ENCODE measurements at places on chromosomes 5 and 9.

- peak; percentile 97 for DNase-seq
Measured at GRCh38 chr9:136051837-136052471, 43.1 kb downstream of the NACC2 start.

DNA sequence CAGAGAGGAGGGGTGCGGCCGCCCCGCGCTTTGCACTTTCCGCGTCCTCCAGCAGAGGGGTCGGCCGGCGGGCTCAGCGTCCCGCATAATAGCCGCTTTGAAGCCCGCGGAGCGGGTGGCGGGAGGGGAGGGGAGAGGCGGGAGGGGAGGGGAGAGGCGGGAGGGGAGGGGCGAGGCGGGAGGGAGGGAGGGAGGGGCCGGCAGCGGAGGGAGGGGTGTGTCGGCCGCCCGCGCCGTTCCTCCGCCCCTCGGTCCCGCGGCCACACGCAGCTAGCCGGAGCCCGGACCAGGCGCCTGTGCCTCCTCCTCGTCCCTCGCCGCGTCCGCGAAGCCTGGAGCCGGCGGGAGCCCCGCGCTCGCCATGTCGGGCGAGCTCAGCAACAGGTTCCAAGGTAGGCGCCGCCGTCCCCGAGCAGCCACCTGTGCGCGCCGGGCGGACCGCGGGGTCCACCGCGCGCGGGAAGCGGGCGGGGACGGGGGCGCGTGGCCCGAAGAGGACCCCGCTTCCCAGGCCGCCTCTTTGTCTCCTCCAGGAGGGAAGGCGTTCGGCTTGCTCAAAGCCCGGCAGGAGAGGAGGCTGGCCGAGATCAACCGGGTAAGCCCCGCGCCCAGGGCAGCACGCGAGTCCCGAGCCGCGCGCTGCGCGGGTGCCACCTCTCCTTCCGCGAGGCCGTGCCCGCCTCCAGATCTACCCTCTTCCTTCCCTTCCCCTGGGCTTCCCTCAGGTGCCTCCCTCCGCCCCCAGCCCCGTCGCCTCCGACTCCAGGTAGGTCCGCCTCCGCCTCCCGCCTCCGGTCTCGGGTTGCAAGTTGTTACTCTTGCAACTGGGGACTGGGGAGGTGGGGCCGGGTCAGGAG lies at the start of gene AIF1L:
TSS of gene AIF1L (plus strand) at position 263 of the 857 bp plus-strand sequence. CDS start at position 362, 99 bp downstream.
- DNase-seq, result no peak

DNA sequence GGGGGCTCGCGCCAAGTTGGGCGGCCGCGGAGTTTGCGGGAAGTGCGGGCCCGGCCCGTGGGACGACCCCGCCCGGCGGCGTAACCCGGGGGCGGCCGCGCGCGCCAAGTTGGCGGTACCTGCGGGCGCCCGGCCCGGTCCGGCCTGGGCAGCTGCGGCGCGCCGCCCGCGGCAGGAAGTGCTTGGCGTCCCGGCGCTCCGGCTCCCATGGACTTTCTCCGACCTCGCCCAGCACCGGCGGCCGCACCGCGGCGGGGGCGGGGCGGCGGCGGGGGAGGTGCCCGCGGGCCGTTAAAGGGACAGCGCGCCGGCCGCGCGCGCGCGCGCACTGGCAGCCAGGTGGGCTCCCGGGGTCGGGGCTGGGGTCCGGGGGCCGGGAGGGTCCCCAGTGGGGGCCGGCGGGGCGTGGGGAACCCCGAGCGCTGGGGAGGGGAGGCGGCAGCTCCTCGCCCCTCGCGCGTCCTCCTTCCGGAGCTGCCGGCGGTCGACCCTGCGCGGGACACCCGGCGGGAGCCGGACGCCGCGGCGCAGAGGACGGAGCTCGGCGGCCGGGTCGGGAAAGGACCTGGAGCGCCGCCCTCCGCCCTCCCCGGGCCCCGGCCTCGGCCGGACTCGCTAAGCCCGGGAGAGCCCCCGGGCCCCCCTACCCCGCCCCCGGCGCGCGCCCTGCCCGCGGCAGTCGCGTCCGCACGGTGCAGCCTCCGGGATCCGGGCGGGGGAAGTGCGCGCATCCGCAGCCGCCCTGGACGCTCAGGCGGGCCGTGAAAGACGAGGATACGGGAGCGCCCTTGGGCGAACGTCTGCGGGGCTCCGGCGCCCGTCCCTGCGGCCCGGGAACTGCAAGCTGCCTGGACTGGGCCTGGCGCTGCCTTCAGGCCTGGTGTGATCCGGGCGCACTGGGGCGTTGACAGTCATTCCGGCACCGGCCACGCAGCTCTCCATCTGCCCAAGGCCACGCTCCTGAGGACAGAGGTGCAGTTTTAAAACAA lies at the start of gene NACC2:
TSS of gene NACC2 (minus strand) at position 220 of the 989 bp plus-strand sequence. CDS start 44,768 bp downstream, outside the sequence.
- peak; percentile 53 for DNase-seq

GRCh38 chr5:135173662-135174290 lies 139.7 kb upstream of the PITX1 start:
- DNase-seq, result no peak

- no peak for DNase-seq
Measured at GRCh38 chr5:132887283-132887682, 13.8 kb downstream of the LEAP2 start.

GRCh38 chr5:175606409-175606808 lies 51.5 kb upstream of the HRH2 start:
- DNase-seq, result no peak

GRCh38 chr5:150066901-150067396 lies 19.4 kb downstream of the CSF1R start:
- DNase-seq, result peak; percentile 56

- DNase-seq, result no peak
Measured at GRCh38 chr9:8514760-8515159, 715.2 kb upstream of the DMAC1 start.

DNA sequence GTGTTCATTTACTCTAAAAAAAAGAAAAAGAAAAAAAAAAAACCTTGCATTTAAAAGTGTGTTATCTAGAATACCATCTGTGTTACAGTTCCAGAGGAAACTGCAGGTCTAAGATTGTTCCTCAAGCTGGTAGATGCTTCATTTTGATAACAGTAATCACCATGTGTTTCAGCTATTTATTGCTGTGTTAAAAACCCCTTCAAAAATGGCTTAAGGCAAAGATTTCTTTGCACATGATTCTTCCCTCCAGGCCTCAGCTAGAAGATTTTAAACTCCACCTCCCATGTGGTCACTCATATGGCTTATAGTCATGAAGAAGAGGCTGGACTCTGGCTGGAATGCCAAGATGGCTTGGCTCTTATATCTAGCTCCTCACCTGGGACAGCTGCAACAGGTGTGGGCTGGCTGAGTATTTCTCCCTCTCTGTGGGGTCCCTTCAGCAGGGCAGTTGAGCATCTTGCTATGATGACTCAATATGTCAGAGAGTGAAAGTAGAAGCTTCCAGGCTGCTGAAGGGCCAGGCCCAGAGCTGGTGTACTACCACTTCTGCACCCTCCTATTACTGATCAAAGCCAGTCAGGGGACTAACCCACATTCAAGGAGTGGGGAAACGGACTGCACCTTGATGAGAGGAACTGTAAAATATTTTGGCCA lies 920.4 kb upstream of the DMAC1 start:
- no peak for DNase-seq

GRCh38 chr5:37767961-37768360 lies 71.9 kb downstream of the GDNF start:
- no peak for DNase-seq

GRCh38 chr5:14204785-14205321 lies 61.7 kb downstream of the TRIO start:
- peak; percentile 89 for DNase-seq

DNA sequence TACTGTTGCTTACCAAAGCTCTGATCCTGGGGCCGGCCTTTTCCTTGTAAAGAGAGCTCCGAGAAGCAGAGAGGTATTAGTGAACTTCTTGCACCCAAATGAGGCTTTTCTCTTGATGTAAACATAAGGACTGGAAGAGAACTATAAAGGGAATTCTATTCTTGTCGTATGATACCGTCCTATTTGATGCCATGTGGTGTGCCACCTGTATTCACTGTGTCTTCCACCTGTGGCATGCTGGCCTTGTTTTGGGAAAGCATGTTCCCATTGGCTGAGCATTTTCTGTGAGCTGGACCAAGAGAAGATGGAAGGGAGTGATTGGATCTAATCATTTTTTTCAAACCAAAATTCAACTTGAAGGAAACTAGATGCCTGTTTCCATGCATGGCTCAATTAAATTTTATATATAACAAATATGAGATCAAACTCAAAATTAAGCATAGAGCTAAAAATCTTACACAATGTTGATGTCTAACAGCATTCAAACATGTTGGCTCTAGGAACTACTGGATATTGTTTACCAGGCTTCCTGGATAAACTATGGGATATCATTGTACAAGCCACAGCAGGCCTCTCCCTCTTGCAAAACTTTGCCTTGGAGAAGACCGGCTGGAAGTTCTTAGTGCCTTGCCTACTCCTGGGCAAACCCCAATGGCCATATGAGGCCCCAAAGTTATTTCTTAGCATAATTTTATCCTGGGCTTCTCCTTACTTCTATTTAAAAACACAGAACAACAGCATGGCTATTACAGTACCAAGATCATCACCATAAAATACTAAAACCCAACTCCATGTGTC lies 115.3 kb downstream of the TSSK1B start:
- no peak for DNase-seq

- no peak for DNase-seq
Measured at GRCh38 chr5:126538579-126538978, 56.4 kb downstream of the ALDH7A1 start.

- no peak for DNase-seq
Measured at GRCh38 chr5:74200560-74200959, 440.0 kb downstream of the ENC1 start.

- DNase-seq, result no peak
Measured at GRCh38 chr5:68148096-68148495, 67.5 kb upstream of the PIK3R1 start.

DNA sequence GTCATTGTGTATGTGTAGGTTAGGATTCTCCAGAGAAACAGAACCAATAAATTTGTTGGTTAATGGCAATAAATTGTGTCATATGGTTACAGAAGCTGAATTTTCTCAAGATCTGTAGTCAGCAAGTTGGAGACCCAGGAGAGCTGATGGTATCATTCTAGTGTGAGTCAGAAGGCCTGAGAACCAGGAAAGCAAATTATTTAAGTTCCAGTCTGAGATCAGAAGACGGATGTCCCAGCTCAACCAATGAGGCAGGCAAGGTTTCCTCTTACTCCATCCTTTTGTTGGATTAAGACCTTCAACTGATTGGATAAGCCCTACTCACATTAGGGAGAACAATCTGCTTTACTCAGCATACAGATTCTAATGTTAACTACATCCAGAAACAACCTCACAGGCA lies 656.3 kb downstream of the ANXA1 start:
- DNase-seq, result peak; percentile 26

DNA sequence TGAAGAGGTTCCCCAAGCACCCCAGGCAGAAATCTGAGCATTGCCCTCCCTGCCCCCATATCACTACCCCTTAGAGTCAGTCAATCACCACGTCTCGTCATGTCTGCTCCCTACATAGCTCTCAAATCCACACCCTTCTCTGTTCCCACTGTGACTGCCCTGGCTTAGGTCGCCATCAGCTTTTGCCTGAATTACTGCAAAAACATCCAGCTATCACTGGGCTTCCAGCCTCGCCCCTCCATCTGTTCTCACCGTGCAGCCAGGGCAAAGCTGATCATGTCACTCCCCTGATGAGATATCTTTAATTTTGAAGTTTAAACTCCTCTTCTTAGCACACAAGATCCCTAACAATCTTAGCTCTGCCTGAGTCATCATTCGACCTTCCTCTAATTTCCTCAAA lies 89.6 kb upstream of the TBC1D2 start:
- DNase-seq, result no peak

DNA sequence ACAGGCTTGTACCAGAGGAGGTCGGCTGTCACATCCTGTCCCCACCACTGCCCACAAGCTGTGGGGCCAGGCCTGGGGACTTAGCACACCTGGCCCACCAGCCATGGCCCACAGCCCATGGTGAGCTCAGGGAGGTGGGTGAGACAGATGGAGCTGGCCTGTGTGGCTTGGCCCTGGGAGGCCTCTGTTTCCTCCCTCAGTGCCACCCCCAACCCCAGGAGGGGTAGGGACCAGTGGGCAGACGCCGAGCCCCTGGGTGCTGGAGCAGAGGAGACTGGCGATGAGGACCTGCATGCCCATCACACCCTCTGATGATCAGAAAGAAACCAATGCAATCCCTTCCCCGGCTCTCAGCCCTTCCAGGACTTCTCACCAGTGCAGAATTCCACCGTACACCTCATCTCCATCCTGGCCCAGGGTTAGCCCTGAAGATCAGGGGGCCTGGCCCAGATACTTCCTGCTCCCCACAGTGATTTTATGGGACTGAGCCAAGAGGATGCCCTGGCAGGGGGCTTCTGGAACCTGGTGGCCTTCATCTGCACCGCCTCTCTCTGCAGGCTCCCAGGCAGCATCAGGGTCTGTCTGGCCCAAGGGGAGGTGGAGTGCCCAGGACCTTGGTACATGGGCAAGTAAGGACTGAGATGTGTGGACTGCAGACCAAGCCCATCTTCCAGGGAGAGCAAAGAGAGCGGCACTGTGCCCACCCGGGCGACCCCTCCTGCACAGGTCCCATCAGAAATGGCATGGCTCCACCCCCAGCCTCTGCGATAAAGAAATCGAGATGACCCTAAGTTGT lies 16.9 kb upstream of the NKD2 start:
- DNase-seq, result no peak

DNA sequence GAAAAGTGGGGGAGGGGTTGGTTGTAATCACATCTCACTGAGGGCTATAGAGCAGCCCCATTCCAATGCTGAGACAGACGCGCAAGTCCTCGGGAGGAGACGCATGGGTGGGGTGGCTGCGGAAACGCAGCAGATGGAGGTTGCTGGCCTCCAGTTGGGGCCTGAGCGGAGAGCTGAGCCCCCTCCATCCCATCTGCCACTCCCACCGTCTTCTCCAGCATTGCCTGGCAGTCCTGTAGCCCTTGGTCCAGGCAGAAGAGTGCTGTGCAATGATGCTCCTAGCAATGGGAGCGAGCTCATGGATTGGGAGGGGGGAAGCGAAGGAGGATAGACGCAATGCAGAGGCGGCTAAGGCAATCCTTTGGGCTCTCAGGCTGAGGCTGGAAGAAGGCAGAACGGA lies 79.4 kb upstream of the GLRA1 start:
- no peak for DNase-seq

GRCh38 chr9:90201766-90202165 lies 440.9 kb downstream of the DIRAS2 start:
- DNase-seq, result no peak

- DNase-seq, result no peak
Measured at GRCh38 chr5:8418049-8418426, 549.1 kb downstream of the MTRR start.

- DNase-seq, result no peak
Measured at GRCh38 chr5:161378701-161379100, 167.8 kb downstream of the GABRB2 start.

DNA sequence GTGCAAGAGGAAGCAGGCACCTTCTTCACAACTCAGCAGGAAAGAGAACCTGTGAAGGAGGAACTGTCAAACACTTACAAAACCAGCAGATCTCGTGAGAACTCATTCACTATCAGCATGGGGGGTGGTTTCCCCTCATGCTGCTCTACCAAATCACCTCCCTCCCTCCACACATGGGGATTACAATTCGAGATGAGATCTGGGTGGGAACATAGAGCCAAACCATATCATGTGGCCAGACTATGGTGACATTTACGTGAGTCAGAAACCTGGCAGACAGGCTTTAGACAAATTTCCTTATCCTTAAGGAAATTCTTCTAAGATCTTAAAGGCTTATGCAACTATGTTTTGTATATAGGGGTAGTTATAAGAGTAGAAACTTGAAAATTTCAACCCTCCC lies 8.7 kb upstream of the AOPEP start:
- no peak for DNase-seq

GRCh38 chr5:156295431-156295830 lies 31.5 kb upstream of the SGCD start:
- no peak for DNase-seq

GRCh38 chr5:137856916-137857862 lies 10.5 kb upstream of the MYOT start:
- DNase-seq, result no peak

Measured in astrocyte of the spinal cord (primary cell).